Neural crest cell (in vitro differentiated cells): ENCODE measurements at places on chromosomes 16 and 17.
A peak's percentile ranks its signal among the peaks of the same experiment; 100 is the strongest.

DNA sequence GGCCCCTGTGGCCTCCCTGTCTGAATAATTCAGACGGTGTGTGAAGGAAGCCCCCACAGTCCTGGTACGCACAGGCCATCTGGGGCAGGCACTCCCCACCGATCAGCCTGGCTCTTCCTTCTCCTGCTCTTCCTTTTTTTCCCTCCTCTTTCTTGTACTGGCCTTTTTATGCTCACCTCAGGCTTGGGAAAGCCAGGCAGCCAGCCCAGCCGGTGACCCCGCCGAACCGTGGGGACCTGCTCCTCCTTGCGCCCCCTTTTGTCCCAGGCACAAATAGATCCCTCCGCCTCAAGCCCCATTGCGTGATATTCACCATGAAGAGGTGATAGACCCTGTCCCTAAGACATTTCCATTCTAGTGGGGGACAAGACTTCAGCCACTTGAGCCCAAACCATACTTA is 80.2 kb upstream of the BRD7 start:
- DNase-seq, result no peak

DNA sequence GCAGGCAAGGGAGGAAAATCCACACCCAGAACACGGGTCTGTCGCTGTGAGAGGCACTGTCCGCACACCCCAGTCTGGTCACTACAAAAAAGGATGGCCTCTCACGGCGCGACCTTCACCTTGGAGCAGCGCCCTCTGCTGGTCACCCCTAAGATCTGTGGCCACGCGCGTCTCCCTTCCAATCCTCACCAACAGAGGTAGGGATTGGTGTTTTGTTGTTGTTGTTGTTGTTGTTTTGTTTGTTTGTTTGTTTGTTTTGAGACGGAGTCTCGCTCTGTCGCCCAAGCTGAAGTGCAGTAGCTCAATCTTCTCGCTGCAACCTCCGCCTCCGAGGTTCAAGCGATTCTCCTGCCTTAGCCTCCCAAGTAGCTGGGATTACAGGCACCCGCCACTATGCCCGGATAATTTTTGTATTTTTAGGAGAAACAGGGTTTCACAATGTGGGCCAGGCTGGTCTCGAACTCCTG is 15.0 kb upstream of the C17orf58 start:
- peak; percentile 67 for DNase-seq

DNA sequence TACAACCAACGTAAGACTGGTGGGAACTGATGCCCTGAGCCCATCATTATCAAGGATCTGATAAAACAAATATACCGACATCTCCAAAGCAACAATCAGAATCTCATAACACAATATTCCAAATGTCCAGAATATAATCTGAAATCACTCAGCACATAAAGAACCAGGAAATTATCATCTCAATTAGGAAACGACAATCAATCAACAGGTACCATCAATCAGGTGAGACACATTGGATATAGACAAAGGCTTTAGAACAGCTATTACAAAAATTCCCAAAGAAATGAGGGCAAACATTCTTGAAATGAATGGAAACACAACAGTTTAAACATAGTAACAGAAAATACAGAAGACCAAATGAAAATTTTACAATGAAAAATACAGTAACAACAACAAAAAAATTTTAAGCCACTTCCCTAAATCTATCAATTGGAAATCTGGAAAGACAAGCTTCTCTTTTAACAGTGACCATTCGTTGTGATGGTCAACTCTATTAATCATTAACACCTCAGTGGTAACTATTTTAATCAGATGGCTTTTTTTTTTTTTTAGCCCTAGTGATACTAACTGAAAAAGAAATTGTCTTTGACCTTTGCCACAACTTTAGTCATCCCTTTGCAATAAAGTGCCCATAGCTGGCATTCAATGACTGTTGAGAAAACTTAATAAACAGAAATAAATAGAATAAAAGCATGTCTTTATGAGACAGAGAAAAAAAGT is 70.4 kb downstream of the USP32 start:
- no peak for DNase-seq

DNA sequence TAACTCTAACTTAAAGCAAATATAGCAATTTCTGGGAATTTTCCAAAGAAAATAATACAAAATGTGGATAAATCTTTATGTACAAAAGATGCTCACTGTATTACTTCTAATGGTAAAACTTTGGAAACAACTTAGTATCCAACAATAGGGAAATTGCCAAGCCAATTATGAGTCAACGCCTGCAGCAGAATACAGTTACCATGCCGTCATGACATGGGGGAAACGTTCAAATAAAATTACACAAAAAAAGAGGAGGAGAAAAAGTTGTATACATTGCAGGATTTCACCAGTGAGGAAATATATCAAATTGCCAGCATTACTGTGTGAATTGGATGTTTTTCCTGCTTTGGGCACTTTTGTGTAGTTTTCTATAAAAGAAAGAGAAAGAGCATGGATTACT is 469.6 kb downstream of the SOX9 start:
- DNase-seq, result no peak

DNA sequence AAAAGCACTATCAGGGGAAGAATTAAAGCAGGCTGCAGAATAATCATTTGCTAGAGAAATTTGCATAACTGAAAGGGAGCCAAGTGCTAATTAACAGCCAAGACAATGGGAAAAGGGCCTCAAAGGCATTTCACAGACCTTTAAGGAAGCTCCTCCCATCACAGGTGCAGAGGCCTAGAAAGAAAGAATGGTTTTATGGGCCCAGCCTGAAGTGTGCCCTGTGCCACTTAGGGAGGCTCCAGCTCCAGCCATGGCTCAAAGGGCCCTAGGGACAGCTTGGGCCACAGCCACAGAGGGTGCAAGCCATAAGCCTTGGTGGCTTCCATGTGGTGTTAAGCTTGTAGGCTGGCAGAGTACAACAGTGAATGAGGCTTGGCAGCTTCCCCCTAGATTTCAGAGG is 50.1 kb downstream of the RNF112 start:
- DNase-seq, result no peak

GRCh38 chr16:57384248-57385070 is 12.2 kb downstream of the CX3CL1 start:
- no peak for DNase-seq

- no peak for DNase-seq
These were observed 2.1 kb upstream of the GSDMB start for GRCh38 chr17:39920218-39921210.

DNA sequence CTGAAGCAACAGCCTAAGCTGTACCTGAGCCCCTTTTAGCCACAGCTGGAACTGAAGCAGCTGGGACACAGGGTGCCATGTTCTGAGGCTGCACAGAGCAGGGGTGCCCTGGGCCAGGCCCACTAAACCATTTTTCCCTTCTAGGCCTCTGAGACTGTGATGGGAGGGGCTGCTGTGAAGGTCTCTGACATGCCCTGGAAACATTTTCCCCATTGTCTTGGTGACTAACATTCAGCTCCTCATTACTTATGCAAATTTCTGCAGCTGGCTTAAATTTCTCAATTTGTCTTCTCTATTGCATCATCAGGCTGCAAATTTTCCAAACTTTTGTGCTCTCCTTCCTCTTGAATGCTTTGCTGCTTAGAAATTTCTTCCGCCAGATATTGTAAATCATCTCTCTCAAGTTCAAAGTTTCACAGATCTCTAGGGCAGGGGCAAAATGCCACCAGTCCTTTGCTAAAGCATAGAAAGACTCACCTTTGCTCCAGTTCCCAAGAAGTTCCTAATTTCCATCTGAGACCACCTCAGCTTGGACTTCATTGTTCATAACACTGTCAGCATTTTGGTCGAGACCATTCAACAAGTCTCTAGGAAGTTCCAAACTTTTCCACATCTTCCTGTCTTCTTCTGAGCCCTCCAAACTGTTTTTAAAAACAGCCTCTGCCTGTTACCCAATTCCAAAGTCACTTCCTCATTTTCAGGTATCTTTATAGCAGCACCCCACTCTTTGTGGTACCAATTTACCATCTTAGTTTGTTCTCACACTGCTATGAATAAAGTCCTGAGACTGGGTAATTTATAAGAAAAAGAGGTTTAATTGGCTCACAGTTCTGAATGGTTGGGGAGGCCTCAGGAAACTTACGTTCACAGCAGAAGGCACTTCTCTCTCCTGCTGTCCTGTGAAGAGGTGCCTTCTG is 49.8 kb downstream of the TMEM100 start:
- no peak for DNase-seq
